ENCODE measurements at places on chromosomes 13 and 19.

DNA sequence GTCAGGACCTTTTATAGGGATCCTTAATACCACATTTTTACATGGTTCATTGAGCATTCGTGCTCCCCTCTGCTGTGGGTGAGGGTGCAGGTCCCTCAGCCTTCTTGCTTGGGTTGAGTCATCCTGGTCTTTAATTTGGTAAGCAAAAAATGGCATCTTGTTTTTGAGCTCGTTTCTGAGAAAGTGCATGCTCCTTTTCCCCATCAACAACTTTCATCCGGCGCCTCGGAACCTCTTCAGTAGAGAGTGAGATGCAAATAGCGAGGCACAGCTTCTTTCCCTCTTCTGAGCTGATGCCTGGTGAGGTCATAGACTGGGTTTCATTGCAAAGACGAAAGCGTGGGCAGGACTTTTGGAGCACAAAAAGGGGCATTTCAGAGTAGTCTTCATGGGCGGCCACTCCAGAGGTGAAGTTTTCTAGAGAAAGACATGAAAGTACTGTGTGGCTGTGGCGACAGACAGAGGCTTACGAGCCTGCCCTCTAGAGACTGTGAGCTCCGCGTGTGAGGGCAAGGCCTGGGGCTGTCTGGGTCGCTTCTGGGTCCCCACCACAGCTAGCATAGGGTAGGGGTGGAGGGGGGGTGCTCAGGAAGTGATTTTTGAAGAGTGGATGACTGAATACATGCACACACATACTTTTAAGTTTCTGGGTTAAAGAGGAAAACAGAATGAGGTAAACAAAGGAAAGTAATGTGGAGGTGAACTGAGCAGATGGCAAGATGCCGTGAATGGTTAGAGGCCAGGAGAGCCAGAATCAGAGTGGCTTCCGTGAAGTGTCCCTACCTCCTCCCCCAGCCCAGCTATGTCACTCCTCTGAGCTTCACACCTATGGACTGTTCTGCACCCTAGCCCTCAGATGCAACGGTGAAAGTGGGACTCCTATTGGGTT is 44.3 kb downstream of the BBC3 start:
- DNase-seq, result peak; percentile 92

DNA sequence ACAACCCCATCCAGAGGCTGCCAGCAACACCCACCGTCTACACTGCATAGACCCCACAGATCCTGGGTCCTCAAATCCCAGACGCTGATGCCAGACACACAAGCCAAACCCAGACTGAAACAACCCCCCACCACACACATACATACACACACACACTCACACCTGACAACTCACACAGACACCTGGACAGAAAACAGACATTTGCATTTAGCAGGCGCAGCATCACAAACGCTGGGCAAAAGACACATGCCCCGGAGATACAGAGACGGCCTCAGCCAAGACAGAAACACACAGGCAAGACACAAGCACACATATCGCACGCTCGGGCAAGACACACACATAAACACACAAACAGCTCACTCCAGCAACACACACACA is 1.3 kb downstream of the BBC3 start:
- no peak for DNase-seq

DNA sequence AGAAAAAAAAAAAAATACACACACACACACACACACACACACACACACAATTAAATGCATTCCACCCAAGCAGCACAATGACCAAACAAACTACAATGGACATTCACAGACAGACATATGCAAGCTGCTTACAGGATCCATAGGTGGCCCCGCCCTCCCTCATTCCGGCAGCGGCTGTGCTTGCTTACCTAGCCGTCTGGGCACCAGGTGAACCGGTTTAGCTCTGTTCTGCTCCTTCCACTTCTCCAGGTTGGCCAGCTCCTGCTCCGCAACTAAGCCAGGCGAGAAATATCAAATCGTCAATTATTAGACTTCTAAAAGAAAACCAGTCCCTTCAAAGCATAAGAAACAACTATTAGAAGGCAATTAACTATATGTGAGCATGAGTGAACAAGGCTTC is 23.1 kb downstream of the EPSTI1 start:
- DNase-seq, result no peak

GRCh38 chr19:13887517-13887916 is 10.6 kb downstream of the NANOS3 start:
- DNase-seq, result no peak

GRCh38 chr13:33259296-33259695 is 26.3 kb downstream of the STARD13 start:
- DNase-seq, result no peak

DNA sequence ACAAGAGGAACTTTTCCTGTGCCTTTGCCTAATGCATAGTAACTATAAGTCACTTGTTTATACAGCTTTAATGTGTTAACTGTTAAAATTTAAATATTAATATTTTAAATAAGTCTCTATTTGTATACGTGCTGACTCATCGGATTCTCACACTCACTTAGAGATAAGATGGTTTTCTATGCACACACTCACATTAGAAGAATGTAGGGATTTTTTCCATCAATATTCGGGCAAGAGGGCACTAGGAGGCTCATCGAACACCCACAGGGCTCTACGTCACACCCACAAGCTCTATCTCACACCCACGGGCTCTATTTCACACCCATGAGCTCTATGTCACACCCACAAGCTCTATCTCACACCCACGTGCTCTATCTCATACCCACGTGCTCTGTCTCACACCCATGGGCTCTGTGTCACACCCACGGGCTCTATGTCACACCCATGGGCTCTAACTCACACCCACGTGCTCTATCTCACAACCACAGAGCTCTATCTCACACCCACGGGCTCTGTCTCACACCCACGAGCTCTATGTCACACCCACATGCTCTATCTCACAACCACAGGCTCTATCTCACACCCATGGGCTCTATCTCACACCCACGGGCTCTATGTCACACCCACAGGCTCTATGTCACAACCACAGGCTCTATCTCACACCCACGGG is 73.4 kb downstream of the COL4A2 start:
- DNase-seq, result no peak

DNA sequence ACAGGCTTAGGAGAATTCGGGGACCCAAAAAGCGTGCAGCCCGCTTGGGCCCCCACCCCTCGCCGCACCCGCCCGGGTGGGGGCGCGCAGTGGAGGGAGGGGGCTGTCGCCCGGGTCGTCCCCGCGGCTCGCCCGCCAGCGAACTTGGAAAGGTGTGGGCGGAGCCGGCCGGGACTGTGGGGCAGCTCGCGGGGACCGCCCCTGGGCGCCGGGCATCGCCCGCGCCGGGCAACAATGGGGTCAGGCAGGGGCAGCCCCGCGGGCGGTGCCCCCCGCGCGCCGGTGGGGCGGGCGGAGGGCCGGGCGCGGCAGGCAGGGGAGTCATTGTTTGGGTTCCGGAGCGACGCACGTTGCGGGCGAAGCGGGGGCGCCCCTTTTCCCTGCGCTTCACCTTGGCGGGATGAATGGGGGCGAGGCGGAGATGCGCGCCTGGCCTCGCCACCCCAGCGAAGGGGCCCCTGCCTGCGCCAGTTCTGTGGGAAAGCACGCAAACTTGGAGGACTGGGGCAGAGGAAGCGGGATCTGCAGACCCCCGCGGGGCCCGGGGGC is 647 bp upstream of the KLF12 start:
- DNase-seq, result peak; percentile 70

DNA sequence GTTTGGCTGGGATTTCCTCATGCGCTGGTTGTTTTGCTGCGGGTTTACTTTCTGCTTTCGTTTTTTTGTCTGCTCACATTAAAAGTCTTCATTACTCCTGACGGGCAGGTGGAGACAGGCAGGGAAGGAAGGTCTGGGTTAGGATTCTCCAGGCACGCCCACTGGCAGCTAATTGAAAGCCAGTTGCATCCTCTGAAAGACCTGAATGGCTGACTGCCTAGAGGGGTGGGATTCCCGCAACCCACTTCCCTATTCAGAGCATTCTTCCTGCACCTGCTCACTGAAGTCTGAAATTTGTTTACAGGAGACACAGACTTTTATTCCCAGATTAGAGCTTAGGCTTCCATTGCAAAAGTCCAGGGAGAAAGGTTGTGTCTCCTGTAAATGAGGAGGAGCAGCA is 172.0 kb downstream of the UQCRFS1 start:
- DNase-seq, result no peak

- no peak for DNase-seq
These were observed 48.8 kb downstream of the DCLK1 start for GRCh38 chr13:36082396-36082795.

GRCh38 chr13:108182652-108183051 is 32.7 kb downstream of the LIG4 start:
- DNase-seq, result no peak

- DNase-seq, result no peak
These were observed 3.1 kb downstream of the SPC24 start for GRCh38 chr19:11152318-11153062.

DNA sequence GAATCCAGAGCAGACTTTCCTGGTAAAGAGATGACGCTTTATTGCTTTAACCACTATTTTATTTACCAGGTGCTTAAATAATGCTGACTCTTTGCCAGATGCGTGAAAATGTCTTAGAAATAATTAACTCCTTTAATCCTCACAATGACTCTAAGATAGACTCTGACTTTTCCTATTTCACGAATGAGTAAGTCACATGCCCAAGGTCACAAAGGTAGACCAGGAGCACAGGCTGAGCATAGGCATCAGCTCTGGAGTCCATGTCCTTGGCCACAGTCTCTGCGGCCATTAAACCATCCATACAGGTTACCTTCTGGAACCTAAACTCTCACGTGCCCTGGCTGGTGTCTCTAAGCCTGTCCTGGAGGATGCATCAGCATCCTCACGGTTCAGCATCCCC is 87.3 kb downstream of the ERCC5 start:
- no peak for DNase-seq

DNA sequence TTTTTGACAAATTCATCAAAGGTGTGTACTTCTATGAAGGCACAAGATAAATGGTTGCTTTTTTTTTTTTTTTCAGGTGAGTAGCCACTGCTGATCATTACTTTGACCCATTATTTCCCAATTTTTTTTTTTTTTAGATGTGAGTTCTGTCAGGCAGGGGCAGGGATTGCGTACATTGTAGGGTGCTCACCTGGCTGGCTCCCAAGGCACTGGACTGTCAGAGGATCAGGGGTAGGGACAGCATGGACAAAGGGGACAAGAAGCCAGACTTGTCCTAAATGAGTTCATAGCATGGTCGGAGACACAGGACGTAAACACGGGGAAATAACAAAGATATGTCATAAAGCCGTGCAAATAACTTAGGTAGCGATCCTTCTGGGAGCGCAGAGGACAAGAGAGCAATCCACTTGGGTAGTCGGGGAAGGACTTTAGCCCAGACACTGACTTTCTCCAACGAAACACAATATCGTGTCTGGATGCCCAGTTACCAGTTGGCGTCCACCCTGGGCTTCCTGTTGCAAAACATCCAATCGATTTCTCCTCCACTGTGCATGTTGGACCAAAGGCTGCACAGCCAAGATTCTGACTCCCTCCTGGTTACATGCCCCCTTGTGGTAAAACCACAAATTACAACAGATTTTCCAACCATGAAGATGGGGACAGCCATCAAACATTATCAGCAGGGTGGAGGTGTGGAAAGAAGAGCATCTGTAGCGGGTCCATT is 27.5 kb upstream of the KATNAL1 start:
- no peak for DNase-seq

DNA sequence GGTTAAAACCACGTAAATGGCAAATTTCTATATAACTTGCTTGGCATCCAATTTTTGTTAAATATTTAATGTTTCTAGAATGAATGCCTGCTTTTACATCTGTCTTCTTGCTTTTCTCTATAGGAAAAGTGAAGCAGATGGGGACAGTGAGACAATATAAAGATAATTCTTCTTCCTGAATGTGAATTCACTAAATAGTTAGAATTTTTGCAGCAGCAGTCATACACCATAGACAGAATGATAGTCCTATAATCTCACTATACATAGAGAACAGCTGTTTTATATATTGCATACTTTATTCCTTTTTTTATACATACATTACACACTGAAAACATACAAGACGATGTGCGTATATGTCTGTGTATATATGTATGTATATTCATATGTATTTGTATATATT is 1127.3 kb downstream of the PCDH9 start:
- DNase-seq, result no peak

Measured in stimulated activated CD4-positive, alpha-beta T cell treated with anti-CD3 and anti-CD28 coated beads, Interleukin-1b, Interleukin-23, amount 100 ng/mL, for 48 hours (primary cell).